SJSA1 (cell line): ENCODE measurements at places on chromosomes 4 and X. TPM values are rescaled to one million over a fixed set of nuclear protein-coding genes. Genes with fewer than 3 reads are reported as not detected.

Gene ZXDA
- 3.8 TPM in 2 replicates for total RNA-seq

Gene DAPP1
- total RNA-seq, result 0.32 TPM in 1 of 2 replicates, not detected in the other

Gene CFI
- total RNA-seq, result 3.7 and 6.1 TPM in 2 replicates

Gene ACE2
- total RNA-seq, result 0.08 TPM in 1 of 2 replicates, not detected in the other

Gene CCSER1
- not detected in 2 replicates for total RNA-seq

Gene DCAF4L1
- not detected in 2 replicates for total RNA-seq

Gene EGF
- total RNA-seq, result 9.6 and 28.0 TPM in 2 replicates

Gene ZNF711
- 9.3 and 11.4 TPM in 2 replicates for total RNA-seq

Gene METTL14
- total RNA-seq, result 27.0 and 37.0 TPM in 2 replicates

Gene SSX1
- 1.4 TPM in 1 of 2 replicates, not detected in the other for total RNA-seq

Gene MTMR8
- total RNA-seq, result not detected in 2 replicates

Gene MAPK10
- total RNA-seq, result 18.6 and 24.7 TPM in 2 replicates

Gene MAGEA2B
- total RNA-seq, result not detected in 2 replicates

Gene SLC10A6
- 0.08 TPM in 1 of 2 replicates, not detected in the other for total RNA-seq

Gene ENPEP
- 12.7 and 16.5 TPM in 2 replicates for total RNA-seq

Gene FRMD7
- total RNA-seq, result not detected in 2 replicates

Gene TET2
- 7.1 and 13.1 TPM in 2 replicates for total RNA-seq

Gene SMIM31
- not detected in 2 replicates for total RNA-seq

GRCh38 chrX:110699109-110699508, 96.5 kb downstream of the CHRDL1 start:
- no peak for DNase-seq

DNA sequence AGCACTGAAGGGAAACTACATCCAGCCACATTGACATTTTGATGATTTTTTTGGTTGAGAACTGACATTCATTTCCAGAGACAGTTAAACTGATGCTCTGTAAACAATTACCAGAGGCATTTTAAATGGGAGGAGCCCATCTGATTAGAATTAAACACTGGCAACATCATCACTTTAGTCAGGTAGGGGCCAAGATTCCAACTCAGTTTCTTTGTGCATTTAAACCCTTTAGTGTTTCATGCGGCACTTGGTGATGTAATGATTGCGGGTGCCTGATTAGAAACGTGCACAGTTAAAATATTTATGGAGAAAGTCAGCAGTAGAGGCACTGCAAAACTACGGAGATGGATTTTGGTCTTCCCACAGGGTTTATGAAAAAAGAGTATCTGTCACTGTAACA, 16.1 kb downstream of the TNIP3 start:
- no peak for DNase-seq

GRCh38 chr4:13238936-13239335, 245.2 kb downstream of the RAB28 start:
- no peak for DNase-seq

DNA sequence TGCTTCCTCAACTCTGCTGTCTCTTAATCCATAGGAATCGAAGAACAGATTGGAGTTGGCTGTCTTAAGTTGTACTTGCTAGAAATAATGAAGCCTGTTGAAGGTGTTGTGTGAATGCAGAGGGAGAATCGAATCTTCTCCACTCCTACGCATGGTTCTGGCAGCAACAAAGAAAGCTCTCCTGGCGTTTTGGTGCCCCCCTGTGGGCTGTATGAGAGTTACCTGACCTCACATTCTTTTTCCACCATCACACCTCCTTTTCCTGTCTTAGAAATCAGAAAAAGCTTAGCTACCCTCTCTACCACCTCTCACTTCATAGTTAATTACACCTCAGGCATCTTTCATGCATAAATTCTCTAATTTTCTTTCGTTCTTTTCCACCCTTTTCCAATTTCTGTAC, 16.3 kb downstream of the KLF8 start:
- DNase-seq, result peak; percentile 7

DNA sequence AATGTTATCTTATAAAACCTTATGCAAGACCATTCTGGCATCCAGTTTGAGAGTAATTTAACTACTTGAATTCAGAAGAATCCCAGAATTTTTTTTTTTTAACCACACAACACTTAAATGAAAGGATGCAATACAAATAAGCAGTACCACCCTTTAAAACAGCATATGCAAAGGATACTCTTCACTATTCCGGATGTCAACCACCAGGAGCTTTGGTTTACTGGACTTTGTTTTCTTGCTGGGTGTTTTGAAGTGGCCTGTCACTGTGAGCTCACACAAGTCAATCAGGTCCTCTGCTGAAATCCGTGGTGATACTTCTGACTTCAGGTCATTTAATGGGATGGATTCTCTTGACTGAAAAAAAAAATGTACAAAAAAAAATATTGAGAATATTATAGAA, 200.0 kb downstream of the TBCK start:
- DNase-seq, result no peak

GRCh38 chr4:173253561-173253960, 80.6 kb downstream of the HMGB2 start:
- DNase-seq, result no peak

- no peak for DNase-seq
Measured at GRCh38 chr4:42391981-42392380, 5.3 kb upstream of the SHISA3 start.

DNA sequence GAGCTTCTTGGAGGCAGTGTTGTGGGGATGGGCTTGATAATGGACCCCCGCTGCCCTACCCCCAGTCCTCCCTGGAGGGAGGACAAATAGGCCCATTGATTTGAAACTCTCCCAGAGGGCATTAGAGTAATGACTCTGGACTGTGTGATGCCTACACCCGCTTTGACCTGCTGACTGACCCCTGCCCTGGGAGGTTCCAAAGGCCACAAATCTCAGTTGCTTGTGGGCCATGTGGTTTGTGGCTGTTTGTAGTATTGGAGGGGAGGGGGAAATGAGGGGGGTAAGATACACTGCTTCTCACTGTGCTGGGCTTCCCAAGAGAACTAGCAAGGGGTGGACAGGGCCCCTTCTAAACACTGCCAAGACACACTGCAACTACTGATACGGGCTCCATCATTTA, 27.6 kb upstream of the BCORL1 start:
- no peak for DNase-seq

GRCh38 chrX:11530621-11531020, 135.1 kb downstream of the ARHGAP6 start:
- DNase-seq, result no peak

DNA sequence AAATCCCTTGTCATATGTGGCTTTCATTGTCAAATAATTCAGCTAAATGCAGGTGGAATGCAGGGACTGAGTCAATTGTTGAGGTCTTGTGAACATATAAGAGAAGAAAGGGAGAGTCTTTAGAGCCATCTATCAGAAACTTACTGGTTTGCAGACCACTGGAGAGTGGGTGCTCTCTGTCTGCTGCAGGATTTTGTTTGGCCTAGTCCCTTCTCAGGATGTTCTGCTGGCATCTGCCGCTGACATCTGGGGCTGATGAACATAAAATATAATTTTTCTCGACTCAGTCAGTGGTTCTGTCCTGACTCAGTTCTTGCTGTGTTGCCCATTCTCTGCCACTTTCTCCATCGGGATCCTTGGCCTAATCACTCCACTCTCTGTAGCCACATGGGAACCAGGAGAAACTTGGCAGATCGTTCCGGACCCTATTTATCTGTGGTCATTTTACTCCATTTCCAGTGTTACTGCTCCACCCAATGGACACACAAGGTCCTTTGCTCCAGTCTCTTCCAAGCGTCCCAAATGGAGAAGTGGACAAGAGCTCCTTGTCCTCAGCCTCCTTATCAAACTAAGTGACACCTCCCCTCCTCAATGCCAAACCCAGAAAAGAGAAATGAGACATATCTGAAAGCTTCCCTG, 436.2 kb downstream of the FAT4 start:
- peak; percentile 44 for DNase-seq

DNA sequence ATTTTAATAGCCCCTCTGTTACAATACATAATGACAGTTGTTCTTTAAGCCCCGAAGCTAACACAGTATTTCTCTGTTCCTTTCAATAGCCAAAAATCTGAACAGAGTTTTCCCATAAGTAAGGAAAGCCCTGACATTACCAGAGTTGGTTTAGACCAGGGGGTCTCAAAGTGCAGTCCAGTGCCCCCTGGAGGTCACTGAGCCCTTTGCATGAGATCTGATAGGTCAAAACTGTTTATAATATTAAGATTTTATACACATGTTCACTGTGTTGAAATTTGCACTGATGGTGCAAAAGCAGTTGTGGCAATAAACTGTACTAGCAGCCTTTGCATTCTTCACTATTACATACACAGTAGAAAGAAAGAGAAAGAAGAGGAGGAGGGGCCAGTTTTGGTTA, 177.1 kb downstream of the SPANXN3 start:
- DNase-seq, result no peak

GRCh38 chr4:38621028-38621684, 42.8 kb upstream of the KLF3 start:
- no peak for DNase-seq

DNA sequence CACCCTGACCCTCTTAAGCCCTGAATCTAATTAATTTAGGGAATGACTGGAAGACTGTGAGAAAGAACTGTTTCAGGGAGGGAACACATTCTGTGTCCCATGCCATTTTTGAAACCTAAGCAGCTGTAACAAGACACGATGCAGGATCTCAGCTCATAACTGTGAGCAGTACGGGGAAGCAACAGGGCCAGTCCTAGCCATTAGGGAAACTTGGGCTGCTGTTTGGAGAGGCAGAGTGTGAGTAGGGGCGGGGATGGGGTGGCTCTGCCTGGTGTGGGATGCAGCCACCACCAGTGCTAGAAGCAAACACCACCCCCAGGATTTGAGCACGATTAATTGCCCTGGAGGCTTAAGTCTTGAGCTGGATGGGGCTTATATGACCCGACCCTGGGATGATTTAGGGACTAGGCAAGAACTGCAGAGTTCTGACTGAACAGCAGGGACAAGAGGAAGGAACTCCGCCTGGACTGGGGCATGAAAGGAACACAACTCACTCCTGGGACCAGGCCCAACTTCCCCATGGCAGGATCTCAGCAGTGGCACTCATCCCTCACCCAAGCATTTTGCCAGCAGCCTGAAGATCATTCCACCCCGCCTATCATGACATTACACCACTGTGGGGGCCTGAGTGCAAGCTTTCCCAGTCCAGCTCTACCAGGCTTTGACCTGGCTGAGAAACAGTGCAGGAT, 43.1 kb downstream of the ATRX start:
- DNase-seq, result no peak

DNA sequence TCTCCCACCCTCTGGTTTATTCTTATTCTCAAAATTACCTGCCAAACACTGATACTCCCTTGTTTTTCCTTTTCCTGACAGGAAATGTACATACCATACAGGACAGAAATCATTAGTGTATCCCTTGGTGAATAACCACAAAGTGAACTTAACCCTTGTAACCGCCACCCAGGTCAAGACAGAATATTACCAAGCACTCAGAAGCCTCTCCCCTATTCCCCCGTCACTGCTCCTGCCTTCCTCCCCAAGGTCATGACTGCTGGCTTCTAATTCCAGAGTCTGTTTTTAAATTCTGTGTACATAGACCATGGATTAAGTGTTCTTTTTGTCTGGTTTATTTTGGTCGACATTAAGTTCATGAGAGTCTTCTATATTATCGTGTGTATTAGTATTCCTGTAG, 37.7 kb downstream of the HTT start:
- no peak for DNase-seq

GRCh38 chr4:152325831-152326230, 210.1 kb downstream of the FBXW7 start:
- DNase-seq, result no peak

GRCh38 chr4:2363951-2364653, 54.3 kb downstream of the ZFYVE28 start:
- DNase-seq, result no peak

GRCh38 chr4:118967393-118967792, 78.7 kb downstream of the SYNPO2 start:
- DNase-seq, result no peak

- DNase-seq, result peak; percentile 72
Measured at GRCh38 chrX:40262157-40263013, 164.6 kb upstream of the BCOR start.

- no peak for DNase-seq
Measured at GRCh38 chrX:2340991-2341390, 159.8 kb downstream of the DHRSX start.

GRCh38 chrX:96906741-96907140, 23.0 kb downstream of the RPA4 start:
- no peak for DNase-seq

DNA sequence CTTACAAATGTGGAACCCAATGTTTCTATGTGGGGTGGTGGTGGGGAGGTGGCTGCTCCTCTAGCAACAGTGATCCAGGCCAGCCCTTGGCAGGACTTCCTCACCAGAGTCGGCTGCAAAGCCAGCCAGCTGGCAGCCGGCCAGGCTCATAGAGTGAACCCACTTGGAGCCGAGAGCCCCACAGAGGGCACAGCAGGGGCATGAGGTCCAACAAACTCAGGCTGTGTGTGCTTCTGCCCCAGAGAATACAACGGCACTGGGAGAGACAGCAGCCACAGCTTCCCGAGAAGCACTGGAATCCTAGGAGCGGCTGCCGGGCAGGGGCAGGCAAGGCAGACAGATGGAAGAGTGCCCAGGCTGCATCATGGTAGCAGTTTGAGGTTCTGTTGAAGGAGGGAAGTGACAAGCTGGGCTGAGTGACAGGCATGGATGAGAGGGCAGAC, 23.5 kb upstream of the SOWAHD start:
- DNase-seq, result no peak

- no peak for DNase-seq
Measured at GRCh38 chrX:2311501-2311900, 189.3 kb downstream of the DHRSX start.

GRCh38 chrX:134712272-134712671, 54.0 kb upstream of the PLAC1 start:
- DNase-seq, result no peak

- no peak for DNase-seq
Measured at GRCh38 chr4:185532293-185532692, 3.0 kb downstream of the PDLIM3 start.
